ENCODE measurements at places on chromosomes 3 and 15. TPM values are rescaled to one million over a fixed set of nuclear protein-coding genes. Genes with fewer than 3 reads are reported as not detected.

CCK gene
- not detected for total RNA-seq

AQP9 gene
- total RNA-seq, result not detected

TMEM207 gene
- total RNA-seq, result not detected

RPUSD2 gene
- total RNA-seq, result 11.8 TPM

TIPIN gene
- 18.6 TPM for total RNA-seq

FBXL2 gene
- total RNA-seq, result 33.1 TPM

RPL22L1 gene
- total RNA-seq, result 649 TPM

SHC4 gene
- total RNA-seq, result 0.84 TPM

TM6SF1 gene
- total RNA-seq, result 0.14 TPM

COL6A5 gene
- total RNA-seq, result under 0.01 TPM

CPB1 gene
- not detected for total RNA-seq

HRG gene
- total RNA-seq, result not detected

NR2E3 gene
- total RNA-seq, result not detected

SORD gene
- 24.0 TPM for total RNA-seq

DPPA2 gene
- not detected for total RNA-seq

TF gene
- total RNA-seq, result 1.7 TPM

EPHB1 gene
- total RNA-seq, result not detected

ZDHHC23 gene
- total RNA-seq, result 2.4 TPM

ZWILCH gene
- total RNA-seq, result 51.4 TPM

FEZF2 gene
- not detected for total RNA-seq

WNT5A gene
- total RNA-seq, result 15.6 TPM

PLS1 gene
- 6.6 TPM for total RNA-seq

HYKK gene
- 9.9 TPM for total RNA-seq

ATP13A5 gene
- total RNA-seq, result not detected

GOLGA6A gene
- total RNA-seq, result not detected

CNTN3 gene
- total RNA-seq, result not detected

RTP3 gene
- not detected for total RNA-seq

CLCN2 gene
- total RNA-seq, result 8.8 TPM

RTP1 gene
- not detected for total RNA-seq

LAMB2 gene
- total RNA-seq, result 192 TPM

THAP10 gene
- total RNA-seq, result 11.0 TPM

EIF4E3 gene
- total RNA-seq, result 1.6 TPM

PAQR5 gene
- total RNA-seq, result 5.3 TPM

COLQ gene
- not detected for total RNA-seq

FAM227B gene
- total RNA-seq, result 8.6 TPM

STAB1 gene
- total RNA-seq, result 0.12 TPM

NPAP1 gene
- total RNA-seq, result not detected

POLR2H gene
- 190 TPM for total RNA-seq

MESP2 gene
- total RNA-seq, result not detected

LYSMD2 gene
- 25.9 TPM for total RNA-seq

PIF1 gene
- total RNA-seq, result 15.1 TPM

WWTR1 gene
- 84.9 TPM for total RNA-seq

SIDT1 gene
- total RNA-seq, result 0.02 TPM

ABHD17C gene
- total RNA-seq, result 5.8 TPM

TERC gene
- total RNA-seq, result 145 TPM

SLC24A5 gene
- not detected for total RNA-seq

STRIT1 gene
- not detected for total RNA-seq

GNB4 gene
- 92.5 TPM for total RNA-seq

TEX55 gene
- not detected for total RNA-seq

DISP2 gene
- total RNA-seq, result 0.19 TPM

CORO2B gene
- 0.43 TPM for total RNA-seq

MNS1 gene
- total RNA-seq, result 9.3 TPM

CNTN6 gene
- not detected for total RNA-seq

SAMMSON gene
- 0.12 TPM for total RNA-seq

NOX5 gene
- total RNA-seq, result not detected

CX3CR1 gene
- total RNA-seq, result not detected

SLC2A2 gene
- 0.07 TPM for total RNA-seq

PIAS1 gene
- 6.8 TPM for total RNA-seq

ZNF501 gene
- total RNA-seq, result not detected

Measured in A172 (cell line).